Progenitor cell of endocrine pancreas (in vitro differentiated cells): ENCODE measurements at places on chromosomes 2 and 18.

DNA sequence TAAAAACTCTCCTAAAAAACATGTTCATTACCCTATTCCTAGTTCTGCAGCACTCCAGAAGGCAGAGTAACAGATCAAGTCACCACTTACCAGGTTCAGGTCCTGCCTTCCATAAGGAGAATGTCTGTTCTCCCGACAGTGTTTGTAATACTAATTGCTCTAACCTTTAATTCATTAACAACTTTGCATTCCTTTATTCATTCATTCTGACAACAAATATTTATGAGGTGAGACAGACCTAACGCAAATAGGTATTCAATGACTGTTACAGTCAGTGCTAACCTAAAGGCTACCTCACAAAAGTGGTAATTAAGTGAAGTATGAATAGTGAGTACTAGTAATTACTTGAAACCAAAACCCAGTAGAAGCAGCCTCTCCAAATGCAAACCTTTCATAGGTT lies 224.0 kb downstream of the AFF3 start:
- DNase-seq: no peak

GRCh38 chr2:178191004-178191508 lies 3.3 kb upstream of the OSBPL6 start:
- no peak for DNase-seq

DNA sequence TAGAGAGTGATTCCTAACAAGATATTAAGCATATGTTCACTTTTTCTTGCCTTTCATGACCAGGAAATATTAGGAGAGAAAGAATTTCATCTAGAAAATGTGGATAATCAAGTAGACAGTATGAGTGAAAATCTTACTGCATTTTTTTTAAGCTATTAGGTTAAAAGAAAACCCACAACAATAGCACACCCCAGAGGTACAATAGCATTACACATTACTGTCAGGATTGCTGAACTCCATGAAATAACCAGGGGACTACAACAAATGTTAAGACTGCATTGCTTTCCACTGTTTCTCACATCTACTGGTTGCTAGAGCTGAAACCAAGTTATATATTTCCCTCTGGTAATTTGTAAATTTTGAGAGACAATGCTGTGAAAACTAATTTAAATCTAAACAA lies 33.7 kb downstream of the KLF7 start:
- DNase-seq: no peak

GRCh38 chr2:40037303-40037702 lies 258.2 kb upstream of the THUMPD2 start:
- DNase-seq: no peak

DNA sequence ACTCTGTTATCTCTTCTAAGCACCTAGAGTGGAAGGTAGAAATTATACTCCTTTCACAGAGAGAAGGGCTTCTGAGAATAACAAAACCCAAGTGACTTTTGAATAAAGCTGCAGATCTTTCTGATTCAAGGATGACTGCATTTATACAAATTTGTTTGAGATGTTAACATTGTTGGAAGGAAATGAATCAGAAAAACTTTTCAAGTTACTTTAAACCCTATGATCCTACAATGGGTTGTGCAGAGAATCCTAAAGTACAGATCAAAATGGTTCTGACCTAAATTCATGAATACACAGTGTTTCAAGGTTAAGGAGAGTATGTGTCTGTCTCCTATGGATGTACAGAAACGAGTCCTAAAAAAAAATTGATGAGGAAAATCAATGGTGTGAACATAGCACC lies 1.8 kb downstream of the RFTN2 start:
- no peak for DNase-seq

GRCh38 chr2:138648606-138649005 lies 131.6 kb downstream of the NXPH2 start:
- no peak for DNase-seq

DNA sequence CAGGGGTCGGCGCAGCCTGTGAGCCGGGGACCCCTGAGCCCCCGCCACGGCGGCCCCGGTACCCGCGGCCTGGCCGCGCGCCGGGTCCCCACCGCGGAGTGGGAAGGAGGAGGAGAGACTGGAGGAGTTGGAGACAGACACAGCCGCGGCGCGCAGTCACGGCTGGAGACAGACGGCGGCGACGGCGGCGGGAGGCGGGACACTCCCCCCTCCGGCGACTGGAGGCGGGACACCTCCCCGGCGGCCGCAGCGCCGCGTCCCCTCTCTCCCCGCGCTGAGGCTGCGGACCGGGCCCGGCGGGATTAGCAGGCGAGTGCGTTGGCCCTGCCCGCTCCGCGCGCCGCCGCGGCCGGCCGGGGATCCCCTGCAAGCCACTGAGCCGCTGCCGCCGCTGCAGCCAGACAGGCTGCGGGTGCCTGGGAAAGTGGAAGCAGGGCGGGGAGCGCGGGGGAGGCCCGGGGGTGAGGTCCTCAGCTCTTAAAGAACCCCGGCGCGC lies 1.0 kb upstream of the LDLRAD4 start:
- DNase-seq: peak; percentile 41

DNA sequence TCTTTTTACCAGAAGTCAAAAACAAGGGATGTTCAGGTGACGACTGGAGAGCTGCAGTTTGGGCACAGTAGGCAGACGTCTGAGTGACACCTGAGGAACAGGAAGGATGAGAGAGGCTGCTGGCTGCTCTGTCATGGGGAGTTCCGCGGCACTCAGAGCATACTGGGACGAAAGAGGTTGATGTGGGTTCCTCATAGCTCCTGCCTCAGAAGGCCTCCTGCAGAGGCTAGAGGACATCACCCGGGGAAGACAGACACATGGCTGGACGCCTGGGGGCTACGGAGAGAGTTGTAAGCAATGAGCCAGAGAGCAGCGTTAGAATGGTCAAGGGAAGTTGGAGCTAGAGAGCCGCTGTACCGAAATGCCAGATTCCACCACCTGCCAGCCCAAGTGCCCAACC lies 45.1 kb upstream of the GLI2 start:
- DNase-seq: no peak

GRCh38 chr2:152496371-152496770 lies 161.4 kb downstream of the FMNL2 start:
- no peak for DNase-seq

- DNase-seq: no peak
Measured at GRCh38 chr2:85393836-85394235, 16.3 kb downstream of the CAPG start.

GRCh38 chr18:77088963-77089722 lies 43.4 kb downstream of the MBP start:
- peak; percentile 48 for DNase-seq

- DNase-seq: no peak
Measured at GRCh38 chr18:21960189-21960588, 209.2 kb upstream of the GATA6 start.

GRCh38 chr2:47631792-47632398 lies 151.1 kb upstream of the MSH6 start:
- DNase-seq: no peak

- no peak for DNase-seq
Measured at GRCh38 chr2:6932828-6933227, 15.6 kb downstream of the RNF144A start.

DNA sequence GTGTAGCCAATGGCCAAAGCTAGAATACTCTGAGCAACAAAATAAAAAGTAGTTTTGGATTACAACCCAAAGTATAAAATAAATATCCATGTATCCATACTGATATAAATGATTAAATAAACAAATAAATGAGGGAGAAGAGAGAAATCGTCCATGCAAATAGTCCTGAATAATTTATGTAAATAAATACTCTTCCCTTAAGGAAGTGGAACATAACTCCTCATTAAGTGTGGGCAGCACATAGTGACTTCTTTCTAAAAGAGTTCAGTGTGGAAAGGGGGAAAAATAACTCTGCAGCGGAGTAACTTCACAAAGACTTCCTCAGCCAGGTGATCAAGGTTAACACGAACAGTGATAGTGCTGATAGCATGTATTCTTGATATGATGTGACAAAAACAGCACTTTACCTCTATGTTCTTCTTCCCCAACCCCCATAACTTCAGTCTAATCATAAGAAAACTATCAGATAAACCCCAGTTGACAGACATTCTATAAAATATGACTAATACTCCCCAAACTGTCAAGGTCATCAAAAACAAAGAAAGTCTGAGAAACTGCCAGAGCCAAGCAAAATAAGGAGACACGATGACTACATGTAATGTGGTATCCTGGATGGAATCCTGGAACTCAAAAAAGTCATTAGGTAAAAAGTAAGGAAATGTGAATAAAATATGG lies 30.7 kb downstream of the METTL8 start:
- no peak for DNase-seq
